ENCODE measurements at places on chromosomes 5 and 9. TPM values are rescaled to one million over a fixed set of nuclear protein-coding genes. Genes with fewer than 3 reads are reported as not detected.

PIP5K1B gene
- 9.1 TPM for total RNA-seq

WNT8A gene
- total RNA-seq: 2.2 TPM

FST gene
- total RNA-seq: 91.6 TPM

EDIL3 gene
- 2.0 TPM for total RNA-seq

SCGB3A2 gene
- 1.8 TPM for total RNA-seq

DNA sequence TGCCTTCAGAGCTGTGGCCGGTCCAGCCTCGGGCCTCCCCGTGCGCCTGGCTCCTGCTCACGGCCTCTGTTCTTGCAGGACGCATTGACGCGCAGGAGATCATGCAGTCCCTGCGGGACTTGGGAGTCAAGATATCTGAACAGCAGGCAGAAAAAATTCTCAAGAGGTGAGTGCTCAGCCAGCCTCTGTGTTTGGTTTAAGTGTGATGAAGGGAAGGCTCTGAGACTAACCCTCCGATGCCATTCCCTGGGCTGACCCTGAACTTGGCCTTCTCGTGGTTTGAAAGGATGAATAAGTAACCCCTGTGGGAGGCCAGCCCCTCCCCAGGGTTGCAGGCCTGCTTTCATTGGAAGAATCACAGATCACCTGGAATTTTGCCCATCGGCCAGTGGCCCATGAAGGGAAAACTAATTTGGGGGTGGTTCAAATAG lies 26.3 kb downstream of the PTGES2 start:
- H3K27ac ChIP-seq: no peak overlapping the region
- peaks cover 26% of the 10 kb centered on the region for H3K4me1 ChIP-seq
- H3K4me3 ChIP-seq: no peak overlapping the region
- H3K36me3 ChIP-seq: peaks cover 49% of the 10 kb centered on the region
- no peak for DNase-seq

DNA sequence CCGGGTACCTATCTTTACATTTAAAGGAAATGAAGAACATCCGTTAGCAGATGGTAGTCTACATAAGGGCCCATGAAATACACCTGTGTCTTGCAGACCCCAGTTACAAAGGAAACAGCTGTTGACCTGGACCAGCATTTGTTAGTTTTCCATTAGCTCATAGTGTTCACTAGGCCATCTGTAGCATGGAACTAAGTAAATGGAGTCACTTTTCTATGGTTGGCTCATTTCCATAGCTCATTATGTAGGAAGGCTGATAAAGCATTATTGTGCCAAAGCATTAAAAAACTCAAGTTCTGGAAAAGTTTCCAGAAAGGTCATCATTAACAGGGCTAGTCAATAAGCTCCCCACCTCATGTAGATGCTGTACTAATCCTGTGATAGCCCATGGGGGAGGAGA lies 62.1 kb downstream of the PCSK1 start:
- no peaks in the 10 kb centered on the region for H3K36me3 ChIP-seq
- no peaks in the 10 kb centered on the region for H3K4me1 ChIP-seq
- DNase-seq: no peak
- no peaks in the 10 kb centered on the region for H3K27me3 ChIP-seq

DNA sequence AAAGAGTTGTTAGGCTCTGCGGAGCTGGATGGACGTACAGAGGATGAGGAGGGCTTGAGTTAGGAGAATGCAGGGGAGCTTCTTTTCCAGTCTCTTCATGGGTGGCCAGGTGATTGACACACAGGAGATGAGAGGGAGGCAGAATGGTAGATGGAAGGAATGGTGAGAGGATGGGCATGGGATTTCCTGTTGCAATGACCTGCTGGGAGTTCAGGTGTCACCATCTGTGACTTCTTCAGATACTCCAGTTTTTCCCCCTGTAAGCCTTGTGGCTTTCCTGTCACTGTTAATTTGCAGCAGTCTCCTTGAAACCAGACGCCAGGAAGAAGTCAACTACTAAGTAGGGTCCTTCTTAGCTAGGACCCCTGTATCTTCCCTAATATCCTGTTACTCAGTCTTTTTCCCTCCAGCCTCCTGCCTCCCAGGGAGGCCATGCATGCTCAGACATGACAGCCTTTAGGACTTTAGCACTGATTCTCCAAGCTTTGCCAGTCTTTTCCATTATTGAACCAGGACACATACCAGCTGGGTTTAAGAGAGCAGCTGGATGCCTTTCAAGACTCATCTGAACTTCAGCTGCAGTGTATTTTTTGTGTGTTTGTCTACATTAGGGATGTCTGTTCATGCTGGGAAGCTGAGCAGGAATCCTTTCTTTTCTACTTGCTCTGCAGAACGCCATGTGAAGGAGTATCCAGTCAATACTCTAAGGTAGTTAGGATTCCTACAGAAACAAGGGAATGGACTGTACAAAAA lies 67.2 kb upstream of the CD180 start:
- H3K27me3 ChIP-seq: no peaks in the 10 kb centered on the region
- H3K27ac ChIP-seq: no peak overlapping the region
- no peaks in the 10 kb centered on the region for H3K36me3 ChIP-seq
- H3K4me1 ChIP-seq: no peaks in the 10 kb centered on the region

DNA sequence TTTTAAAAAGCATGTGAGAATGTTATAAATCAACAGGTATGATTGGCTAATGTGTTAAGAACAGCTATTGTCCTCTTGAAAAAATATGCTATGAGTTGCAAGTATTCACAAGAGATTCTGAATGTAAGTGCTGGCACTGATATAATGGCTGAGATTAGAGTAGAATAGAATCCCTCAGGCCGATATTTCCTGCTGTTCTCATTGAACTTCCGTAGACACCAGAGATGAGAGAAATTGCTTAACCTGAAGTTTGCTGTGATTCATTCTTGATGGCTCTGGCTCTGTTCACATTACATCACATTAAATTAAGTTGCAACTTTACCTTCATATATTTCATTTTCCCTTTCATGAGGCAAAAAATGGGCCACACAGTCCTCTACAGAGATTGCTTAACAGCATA lies 114.5 kb downstream of the BAAT start:
- H3K4me3 ChIP-seq: no peak overlapping the region
- no peaks in the 10 kb centered on the region for H3K36me3 ChIP-seq
- peaks cover 9% of the 10 kb centered on the region for H3K4me1 ChIP-seq
- DNase-seq: no peak

GRCh38 chr9:81363916-81364480 lies 325.3 kb downstream of the TLE1 start:
- no peak overlapping the region for H3K27ac ChIP-seq
- no peaks in the 10 kb centered on the region for H3K4me1 ChIP-seq
- H3K36me3 ChIP-seq: no peaks in the 10 kb centered on the region
- no peak overlapping the region for H3K4me3 ChIP-seq
- DNase-seq: no peak

DNA sequence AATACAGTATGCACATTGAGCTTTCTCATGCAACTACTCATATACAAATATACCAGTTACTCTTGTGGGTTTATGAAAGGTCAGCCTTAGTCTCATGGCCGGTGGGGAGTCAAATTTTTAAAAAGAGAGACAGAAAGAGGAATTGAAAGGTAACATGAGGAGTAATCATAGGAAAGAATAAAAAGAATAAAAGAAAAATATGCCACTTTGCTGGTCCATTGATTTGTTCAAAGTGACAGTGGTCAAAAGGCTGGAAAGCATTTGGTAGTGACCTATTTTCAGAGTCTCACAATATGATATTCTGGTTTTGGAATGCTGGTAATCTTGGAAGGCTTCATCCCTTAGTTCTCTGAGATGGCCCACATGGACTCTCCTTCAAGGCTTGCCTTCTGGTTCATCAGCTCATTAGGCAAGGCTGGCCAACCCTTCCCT lies 67.0 kb downstream of the ZNF366 start:
- H3K27ac ChIP-seq: no peak overlapping the region
- peaks cover 7% of the 10 kb centered on the region for H3K27me3 ChIP-seq
- H3K4me1 ChIP-seq: no peaks in the 10 kb centered on the region
- DNase-seq: no peak
- no peak overlapping the region for H3K4me3 ChIP-seq
- no peaks in the 10 kb centered on the region for H3K36me3 ChIP-seq

- H3K4me3 ChIP-seq: no peak overlapping the region
- no peaks in the 10 kb centered on the region for H3K27me3 ChIP-seq
- no peak for DNase-seq
- H3K27ac ChIP-seq: no peak overlapping the region
- no peaks in the 10 kb centered on the region for H3K36me3 ChIP-seq
Measured at GRCh38 chr9:77896269-77896937, 135.2 kb downstream of the GNAQ start.

DNA sequence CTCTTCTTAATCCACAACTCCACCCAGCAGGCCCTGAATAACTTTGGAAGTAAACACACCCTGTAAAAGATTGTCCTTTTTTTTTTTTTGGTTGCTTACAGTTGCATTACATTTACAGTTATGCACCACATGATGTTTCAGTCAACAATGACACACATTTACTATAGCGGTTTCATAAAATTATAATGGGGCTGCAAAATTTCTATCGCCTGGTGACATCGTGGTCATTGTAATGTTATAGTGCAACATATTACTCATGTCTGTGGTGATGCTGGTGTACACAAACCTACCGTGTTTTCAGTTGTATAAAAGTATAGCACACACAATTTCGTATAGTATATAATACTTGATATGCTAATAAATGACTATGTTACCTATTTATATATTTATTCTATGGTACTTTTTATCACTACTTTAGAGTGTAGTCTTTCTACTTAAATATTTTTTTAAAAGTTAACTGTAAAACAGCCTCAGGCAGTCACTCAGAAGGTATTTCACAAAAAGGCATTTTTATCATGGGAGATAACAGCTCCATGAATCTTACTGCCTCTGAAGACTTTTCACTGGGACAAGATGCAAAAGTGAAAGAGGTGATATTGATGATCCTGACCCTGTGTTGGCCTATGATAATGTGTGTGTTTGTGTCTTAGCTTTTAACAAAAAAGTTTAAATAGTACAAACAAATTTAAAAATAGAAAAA lies 695.4 kb upstream of the CDH18 start:
- no peak overlapping the region for H3K4me3 ChIP-seq
- H3K36me3 ChIP-seq: no peaks in the 10 kb centered on the region
- no peaks in the 10 kb centered on the region for H3K27me3 ChIP-seq
